ENCODE measurements at places on chromosomes 11 and 22. TPM values are rescaled to one million over a fixed set of nuclear protein-coding genes. Genes with fewer than 3 reads are reported as not detected.

The JAML gene
- total RNA-seq: not detected

The SRRD gene
- 18.6 TPM for total RNA-seq

The MEI1 gene
- total RNA-seq: not detected

The OR2D2 gene
- total RNA-seq: not detected

The FIBIN gene
- total RNA-seq: 0.02 TPM

The MS4A6A gene
- not detected for total RNA-seq

The GDPD5 gene
- total RNA-seq: 9.0 TPM

The TENM4 gene
- 0.11 TPM for total RNA-seq

The PRDM11 gene
- total RNA-seq: 7.9 TPM

The FGF19 gene
- 0.12 TPM for total RNA-seq
